ENCODE measurements at places on chromosomes 2 and 18.

DNA sequence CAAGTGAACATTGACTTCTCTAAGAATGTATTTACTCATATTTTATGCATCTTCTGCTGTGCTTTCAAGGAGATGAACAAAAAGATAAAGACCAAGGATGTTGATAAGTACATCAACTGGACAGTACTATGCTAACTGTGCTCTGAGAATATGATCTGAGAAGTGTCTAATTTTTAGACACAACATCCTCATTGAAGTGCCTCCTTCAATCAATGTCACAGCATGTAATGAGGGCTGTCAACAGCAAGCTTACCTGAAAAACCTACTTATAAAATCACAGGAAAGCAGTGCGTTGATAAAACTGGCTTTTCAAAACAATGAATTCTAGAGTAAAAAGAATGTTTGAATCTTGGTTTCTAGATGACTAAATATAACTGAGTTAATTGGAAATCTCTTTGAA lies 452.9 kb upstream of the DSEL start:
- DNase-seq: no peak

- no peak for DNase-seq
These were observed 2.0 kb upstream of the CXCR4 start for GRCh38 chr2:136119717-136120675.

DNA sequence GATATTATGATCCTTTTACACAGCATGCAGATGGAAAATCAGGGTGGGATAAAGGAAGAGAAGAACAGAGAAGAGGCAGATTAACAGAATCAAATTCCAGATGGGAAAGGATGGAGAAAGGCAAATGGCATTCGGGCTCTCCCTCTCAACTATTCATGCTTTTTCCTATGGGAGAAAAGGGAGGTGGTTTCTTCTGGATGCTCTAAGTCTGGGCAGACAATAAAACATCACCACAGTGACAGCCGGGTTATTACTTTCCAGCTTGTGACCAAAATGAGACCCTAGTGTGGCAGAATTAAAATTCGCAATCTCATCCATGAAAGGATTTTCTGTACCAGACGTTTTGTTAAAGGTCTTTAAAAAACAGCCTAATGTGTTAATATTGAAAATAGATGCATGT lies 440.7 kb downstream of the RND3 start:
- DNase-seq: no peak

DNA sequence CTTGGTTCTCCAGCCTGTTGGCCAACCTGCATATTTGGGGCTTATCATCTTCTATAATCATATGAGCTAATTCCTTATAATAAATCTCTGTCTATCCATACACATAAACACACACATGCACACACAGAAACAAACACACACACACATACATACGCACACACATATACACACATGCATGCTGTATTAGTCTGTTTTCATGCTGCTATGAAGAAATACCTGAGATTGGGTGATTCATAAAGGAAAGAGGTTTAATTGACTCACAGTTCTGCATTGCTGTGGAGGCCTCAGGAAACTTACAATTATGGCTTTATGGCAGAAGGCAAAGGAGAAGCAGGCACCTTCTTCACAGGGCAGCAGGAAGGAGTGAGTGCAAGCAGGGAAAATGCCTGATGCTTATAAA lies 707.4 kb upstream of the CDH2 start:
- DNase-seq: no peak

DNA sequence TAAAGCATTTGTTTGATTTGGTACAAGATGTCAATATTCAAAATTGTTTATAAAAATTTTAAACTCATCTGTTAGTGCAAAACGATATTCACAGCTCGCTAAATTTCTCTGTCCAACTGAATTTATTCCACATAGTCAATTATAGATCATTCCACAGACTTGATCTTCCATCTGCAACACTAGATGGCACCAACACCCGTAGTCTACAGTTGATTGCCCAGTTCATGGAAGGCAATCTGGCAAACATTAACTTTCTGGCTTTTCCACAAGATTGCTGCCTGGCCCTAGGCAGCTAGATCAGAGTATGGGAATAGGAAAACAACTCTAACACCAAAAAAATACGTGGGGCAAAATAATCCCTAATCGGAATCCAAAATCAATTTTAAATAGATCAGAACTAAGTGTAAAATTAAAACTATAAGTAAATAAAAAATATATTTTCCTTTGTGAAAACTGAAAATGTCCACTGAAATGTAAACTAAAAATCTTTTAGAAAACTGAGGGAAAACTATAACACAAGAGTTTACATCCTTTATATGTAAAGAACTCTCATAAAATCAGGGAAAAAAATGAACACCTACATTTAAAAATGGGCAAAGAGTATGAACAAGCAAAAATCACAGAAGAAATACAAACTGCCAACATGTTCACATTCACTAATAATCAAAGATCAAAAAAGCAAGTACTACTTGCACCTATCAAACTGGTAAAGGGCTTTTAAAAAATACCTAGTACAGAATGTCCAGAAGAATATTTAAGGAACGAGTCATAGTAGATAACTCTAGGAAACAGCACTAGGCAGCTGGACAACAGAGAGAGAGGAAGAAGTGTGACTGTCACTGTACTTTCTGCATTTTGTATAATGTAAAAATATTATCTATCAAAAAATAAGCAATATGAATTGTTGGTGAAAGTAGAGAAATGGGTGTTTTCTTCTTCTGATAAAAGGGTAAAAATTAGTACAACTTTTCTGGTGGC lies 35.0 kb downstream of the RTN4 start:
- peak; percentile 77 for DNase-seq

DNA sequence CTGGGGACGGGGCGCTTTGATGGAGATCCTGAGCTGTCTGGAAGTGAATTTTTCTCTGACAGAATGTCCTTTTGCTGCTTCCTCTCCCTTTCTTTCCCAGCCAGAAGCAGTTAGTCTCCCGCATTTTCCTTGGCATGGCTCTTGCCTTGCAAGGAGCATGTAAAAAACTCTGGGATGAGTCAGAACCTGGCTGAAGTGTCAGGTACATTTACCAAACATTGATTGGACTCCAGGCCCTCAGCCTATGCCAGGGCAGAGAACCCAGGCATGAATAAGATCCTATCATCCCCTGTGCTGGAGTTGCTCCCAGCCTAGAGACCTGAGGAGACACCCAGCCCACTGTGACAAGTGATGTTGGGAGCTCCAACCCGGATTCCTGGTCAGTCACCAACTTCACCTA lies 21.6 kb downstream of the STON1 start:
- DNase-seq: no peak

DNA sequence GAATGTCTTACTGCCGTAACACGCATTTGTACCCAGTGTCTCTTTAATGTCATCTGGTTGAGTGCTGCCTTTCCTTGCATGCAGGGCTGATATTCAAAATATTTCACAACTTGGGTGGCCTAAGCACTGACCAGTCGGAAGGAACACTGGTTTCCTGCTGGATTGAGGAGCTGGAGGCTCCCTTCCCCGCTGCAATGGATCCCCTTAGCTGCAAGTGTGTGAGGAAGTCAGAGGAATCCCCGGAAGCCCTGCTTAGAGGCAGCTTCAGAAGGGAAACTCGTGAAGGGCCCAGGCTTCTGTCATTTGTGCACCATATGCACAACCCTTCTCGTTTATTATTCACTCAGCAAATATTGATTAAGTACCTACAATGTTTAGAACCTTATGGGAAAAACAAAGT lies 33.2 kb upstream of the SP3 start:
- DNase-seq: no peak

DNA sequence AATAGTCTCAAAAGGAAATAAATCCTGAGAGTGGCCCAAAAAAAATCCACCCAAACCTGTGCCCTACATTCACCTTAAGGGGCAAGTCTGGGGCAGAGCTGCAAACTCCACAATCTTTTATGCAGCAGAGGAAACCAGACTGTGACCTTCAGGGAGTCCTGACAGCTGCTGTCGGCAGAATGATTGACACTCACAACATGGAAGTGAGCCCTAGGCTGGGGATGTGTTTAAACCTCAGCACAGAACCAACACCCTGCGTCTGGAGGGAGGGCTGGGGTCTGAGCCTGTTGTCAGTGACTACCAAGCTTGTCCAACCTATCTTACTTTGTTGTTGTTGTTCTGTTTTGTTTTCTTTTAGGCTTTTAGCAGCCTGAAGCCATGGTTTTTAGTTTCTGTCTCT lies 39.6 kb downstream of the CRACDL start:
- no peak for DNase-seq

DNA sequence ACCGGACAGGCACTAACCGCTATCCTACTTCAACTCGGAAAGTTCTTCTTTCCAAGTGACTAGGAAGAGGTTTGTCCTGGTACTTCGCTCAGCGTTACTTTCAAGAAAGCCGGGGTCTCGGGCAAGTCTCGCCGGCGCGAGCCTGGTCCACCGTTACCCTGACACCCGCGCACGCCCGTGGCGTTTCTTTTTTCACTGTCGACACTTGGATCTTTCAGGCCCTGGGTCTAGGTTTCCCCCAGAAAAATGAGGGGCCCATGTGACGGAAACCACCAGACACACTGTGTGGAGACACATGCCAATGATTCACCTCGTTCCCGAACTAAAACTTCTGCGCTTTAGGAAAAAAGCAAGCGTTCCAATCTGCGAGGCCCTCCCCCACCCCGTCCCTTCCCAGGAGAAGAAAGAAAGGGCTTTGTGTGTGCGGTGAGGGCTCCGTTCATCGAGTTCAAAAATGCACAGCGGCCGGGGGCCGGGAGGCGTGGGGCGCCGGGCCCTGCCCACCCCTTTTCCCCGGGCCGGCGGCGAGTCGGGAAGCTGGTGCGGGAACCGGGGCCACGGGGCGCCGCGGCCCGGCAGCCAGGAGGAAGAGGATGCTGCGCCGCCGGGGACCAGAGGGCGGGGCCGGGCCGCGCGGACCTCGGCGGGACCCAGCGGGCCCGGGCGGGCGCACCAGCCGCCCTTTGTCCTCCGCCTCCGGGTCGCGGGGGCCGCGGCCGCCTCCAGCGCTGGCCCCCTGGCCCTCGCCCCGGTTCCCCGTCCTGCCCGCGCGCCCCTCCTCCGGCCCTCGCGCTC lies 2.6 kb downstream of the ZNF521 start:
- DNase-seq: no peak

- no peak for DNase-seq
These were observed 844.9 kb upstream of the CRIM1 start for GRCh38 chr2:35510636-35511035.

- DNase-seq: no peak
These were observed 50.5 kb downstream of the IMPA2 start for GRCh38 chr18:12031846-12032245.

DNA sequence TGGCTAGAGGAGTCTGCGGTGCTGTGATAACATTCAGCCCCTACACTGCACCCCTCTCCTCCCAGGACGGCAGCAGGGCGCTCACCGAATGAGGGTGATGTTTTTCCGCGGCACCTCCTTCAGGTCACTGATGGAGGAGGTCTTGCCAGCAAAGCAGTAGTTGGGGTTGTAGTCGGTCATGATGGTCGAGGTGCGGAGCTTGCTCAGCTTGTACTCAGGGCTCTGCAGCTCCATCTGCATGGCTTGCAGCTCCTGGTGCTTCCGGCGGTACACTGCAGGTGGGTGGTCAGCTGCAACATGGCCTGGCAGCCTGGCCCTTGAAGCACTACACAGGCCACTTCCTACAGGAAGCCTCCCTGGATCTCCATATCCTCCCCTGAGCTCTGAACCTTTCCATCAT lies 108.0 kb downstream of the CLIP4 start:
- DNase-seq: no peak

DNA sequence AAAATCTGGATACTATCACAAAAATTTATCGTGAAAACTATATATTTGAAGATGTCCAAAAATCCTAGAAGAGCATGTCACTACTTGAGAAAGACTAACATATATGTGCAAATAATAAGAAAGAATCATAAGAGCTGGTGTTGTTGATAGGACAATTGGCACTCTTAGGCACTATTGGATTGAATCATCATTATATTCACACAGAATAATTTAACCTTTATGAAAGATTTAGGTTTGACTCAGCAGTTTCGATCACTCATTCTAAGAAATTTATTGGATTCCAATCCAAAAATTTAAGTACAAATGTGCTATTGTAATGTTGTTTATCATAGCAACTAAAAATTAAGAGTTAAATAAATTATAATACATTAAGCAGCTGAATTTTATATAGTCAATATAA lies 503.6 kb downstream of the SPAG16 start:
- no peak for DNase-seq

DNA sequence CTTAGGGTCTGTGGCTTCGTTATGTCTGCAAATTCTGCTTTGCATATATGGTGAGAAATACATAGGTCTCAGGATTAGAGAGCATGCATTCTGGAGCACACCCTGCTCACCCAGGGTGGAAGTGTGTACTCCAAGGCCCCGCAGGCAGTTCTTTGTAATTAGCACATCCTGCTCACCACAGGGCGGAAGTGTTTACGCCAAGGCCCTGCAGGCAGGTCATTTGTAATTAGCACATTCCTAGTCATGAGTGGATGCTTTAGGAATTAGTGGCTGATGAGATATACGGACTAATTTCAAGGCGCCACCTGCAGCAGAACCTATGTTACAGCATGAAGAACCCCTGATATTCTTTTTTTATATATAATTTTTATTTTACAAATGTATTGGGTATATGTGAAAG lies 4.2 kb downstream of the ALLC start:
- DNase-seq: no peak

GRCh38 chr18:79826966-79827365 lies 29.2 kb downstream of the KCNG2 start:
- no peak for DNase-seq

DNA sequence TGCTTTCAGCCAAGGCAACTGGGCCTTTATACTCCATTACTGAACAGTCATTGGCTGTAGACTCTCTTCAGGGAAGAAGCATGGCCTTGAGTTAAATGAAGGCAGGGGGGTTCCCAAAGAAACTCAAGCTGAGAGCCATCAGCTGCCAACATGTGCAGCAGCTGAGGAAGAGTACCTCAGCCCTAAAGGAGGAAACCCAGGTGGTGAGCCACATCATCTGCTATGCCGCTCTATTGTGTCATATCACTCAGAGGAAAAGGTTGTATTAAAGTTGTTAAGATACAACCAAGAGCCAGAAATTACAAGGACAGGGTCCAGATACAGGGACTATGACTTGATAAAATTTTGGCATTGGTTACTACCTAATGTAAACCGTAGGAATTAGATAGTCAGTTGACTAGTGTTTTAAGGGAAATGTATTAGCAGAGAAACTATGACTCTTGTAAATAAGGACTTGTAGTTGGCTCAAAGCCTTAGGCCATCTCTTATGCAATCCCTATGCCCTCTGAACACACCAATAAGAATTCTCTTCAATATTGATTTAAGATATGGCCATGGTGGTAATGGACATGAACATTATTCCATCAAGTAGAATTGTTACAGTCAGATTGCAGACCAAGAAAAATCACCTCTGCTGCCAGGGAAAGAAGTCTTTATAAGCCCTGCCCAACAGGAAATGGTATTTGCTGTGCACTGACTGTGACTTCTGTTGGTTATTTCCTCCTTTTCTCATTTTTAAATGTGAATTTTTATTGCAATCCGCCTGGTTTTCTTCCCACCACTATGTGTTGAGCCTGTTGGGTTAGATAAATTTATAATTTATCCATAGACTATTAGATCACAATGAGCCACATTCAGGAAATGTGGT lies 9.2 kb upstream of the LRPPRC start:
- no peak for DNase-seq

- no peak for DNase-seq
These were observed 29.3 kb upstream of the ZNF385B start for GRCh38 chr2:179890666-179891065.

All from hematopoietic multipotent progenitor cell treated with erythropoietin and hydrocortisone succinate and interleukin-3 and kit ligand, for 17 days (in vitro differentiated cells).